ENCODE measurements at places on chromosomes 16 and 17. TPM values are rescaled to one million over a fixed set of nuclear protein-coding genes. Genes with fewer than 3 reads are reported as not detected.

DNA sequence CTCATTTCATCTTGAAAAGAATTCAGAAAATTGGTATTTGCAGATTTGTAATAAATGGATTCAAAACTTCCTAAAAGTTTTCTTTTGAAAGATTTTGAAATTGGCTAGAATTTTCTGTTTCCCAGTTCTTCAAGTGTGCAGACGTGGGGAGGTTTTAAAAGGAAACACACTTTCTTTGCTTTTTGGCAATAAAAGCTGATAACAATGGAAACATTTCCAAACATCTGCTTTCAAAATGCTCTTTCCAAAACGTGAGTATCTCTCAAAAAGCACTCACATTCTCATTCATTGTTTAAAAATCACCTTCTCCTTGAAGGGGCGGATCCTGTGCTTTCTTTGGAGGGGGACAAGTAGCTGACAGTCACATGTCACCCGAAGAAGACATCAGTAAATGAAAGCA, 8.6 kb upstream of the GSG1L start:
- H3K27me3 ChIP-seq = no peaks in the 10 kb centered on the region
- peaks cover 16% of the 10 kb centered on the region for H3K4me1 ChIP-seq
- DNase-seq = no peak
- no peak overlapping the region for H3K4me3 ChIP-seq

Gene SCGB1C2
- not detected for total RNA-seq

Gene FN3K
- total RNA-seq = 96.5 TPM

Gene CA5A
- not detected for total RNA-seq

Gene FBXO39
- total RNA-seq = 0.26 TPM

- H3K4me1 ChIP-seq = peaks cover 9% of the 10 kb centered on the region
- no peak overlapping the region for H3K4me3 ChIP-seq
- H3K27ac ChIP-seq = peak overlapping the region; percentile 28
These were observed 5.4 kb upstream of the CHRNE start for GRCh38 chr17:4908301-4908700.
